ENCODE measurements at places on chromosomes 7 and 10.

- no peak for DNase-seq
Measured at GRCh38 chr7:30458311-30458710, 20.3 kb downstream of the NOD1 start.

DNA sequence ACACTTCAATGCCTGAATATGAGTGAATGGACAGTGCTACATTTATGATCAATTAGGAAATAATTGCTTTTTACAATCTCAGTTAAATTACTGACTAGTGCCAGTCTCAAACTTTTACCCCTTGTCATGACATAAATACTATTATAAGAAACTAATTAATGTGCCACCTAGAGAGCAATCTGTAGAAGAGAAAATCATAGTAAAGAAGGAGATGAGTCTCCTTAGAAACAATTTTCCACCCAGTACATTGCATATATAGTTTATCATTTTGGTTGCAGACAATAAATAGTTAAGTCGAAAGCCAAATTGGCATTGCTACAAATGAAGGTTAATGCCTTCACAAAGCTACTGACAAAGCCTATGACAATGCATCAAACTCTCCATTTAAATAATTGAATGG lies 68.6 kb downstream of the SLC13A1 start:
- no peak for DNase-seq

- DNase-seq = no peak
Measured at GRCh38 chr10:77919713-77920108, 6.8 kb downstream of the DLG5 start.

GRCh38 chr10:63145782-63146181 lies 12.7 kb downstream of the NRBF2 start:
- no peak for DNase-seq

- DNase-seq = no peak
Measured at GRCh38 chr10:30348378-30348776, 701 bp downstream of the MTPAP start.

DNA sequence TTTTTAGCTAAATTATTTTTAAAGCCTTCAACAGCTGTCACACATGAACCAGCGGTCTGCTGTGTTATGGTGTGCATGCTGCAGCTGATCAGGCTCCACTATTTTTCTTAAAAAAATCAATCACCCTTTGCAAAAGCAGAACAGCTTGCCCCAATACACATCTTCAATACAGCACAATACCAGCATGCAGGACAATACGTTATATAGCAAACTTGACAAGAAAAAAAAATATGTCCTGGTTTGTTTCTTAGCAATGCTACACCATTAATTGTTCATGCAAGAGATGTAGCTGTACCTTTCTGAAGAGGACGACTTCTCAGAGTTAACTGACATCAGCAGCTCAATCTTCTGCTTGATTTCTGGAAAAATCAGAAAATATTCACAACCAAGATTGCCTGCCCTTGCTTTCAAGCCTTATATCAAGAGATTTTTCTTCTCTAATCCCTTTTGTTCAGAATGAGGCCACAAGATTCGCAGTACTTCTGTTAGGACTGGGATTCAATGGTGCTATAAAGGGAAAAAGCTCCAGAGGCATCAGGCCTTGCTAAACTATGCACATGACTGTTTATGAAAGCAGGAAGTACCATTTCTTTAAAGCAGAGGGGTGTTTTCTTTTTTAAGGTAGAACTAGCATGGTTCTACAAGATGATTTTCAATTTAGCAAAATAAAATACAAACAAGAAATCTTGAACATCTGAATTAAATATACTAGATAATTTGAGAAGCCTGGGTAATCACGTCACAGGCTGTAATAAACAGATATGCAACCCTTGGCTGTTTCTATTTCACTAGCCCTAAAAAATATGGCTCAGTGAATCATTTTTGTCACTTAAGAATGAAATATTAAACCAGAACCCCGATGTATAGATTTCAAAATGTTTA lies 120.0 kb downstream of the SRPK2 start:
- DNase-seq = peak; percentile 84

GRCh38 chr10:103549349-103549685 lies 55.8 kb downstream of the NEURL1 start:
- DNase-seq = no peak

DNA sequence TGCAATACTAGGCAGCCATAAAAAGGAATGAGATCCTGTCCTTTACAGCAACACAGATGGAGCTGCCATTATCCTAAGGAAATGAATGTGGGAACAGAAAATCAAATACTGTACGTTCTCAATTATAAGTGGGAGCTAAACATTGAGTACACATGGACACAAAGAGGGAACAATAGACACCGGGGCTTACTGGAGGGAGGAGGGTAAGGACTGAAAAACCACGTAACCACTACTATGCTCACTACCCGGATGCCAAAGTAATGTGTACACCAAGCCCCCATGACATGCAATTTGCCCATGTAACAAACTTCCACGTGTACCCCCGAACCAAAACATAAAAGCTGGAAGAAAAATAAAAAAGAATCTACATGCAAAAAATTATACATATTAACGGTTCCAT lies 587.0 kb downstream of the PARD3 start:
- DNase-seq = no peak

GRCh38 chr7:107915541-107915940 lies 24.6 kb downstream of the DLD start:
- no peak for DNase-seq

GRCh38 chr7:93205046-93205445 lies 21.2 kb downstream of the HEPACAM2 start:
- DNase-seq = no peak

DNA sequence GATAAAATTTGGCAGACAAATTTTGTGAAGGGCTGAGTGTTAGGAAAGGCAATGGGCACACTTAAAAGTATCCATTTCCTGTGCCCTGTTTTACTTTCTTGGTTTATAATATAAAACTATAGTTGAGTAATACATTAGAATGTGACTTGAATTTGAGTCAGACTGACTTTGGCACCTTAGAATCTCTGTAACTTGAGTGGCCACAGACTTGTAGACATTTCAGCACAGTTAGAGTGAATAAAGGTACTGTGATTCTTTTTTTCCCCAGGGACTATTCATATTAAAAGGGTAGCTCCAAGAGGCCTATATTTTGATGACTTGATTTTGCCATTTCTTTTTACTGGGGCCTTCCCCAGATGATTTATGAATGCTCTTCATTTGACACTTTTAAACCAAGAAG lies 22.4 kb downstream of the GBF1 start:
- no peak for DNase-seq

DNA sequence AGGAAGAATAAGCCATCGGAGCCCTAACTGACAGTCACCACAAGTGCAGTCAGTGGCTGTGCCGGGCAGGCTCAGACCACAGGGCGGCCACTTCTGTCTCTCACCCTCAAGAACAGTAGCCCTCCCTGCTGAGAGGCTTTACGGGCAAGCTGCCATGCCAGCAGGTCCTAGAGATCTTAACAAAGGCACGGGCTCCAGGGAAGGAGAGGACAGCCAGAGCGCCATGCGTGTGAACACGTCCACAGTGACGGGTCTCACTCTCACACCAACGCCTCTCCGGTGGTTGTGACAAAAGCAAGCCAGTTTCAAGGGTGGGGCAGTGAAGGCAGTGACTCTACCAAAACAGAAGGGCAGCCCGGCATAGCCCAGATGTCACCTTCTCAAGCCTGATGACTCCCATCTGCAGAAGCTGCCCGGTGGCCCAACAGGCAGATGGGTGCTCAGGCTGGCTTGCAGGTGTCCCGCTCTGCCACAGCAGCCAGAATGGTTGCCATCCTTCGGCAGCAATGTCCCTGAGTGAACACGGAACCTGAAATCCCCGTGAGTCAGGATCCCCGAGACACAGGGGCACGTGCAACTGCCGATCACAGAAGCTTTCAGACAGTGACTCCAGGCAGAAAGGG lies 102.0 kb downstream of the FAM53B start:
- DNase-seq = no peak

- DNase-seq = no peak
Measured at GRCh38 chr7:37297546-37297945, 151.1 kb downstream of the ELMO1 start.

GRCh38 chr7:146321301-146321700 lies 204.7 kb downstream of the CNTNAP2 start:
- no peak for DNase-seq

DNA sequence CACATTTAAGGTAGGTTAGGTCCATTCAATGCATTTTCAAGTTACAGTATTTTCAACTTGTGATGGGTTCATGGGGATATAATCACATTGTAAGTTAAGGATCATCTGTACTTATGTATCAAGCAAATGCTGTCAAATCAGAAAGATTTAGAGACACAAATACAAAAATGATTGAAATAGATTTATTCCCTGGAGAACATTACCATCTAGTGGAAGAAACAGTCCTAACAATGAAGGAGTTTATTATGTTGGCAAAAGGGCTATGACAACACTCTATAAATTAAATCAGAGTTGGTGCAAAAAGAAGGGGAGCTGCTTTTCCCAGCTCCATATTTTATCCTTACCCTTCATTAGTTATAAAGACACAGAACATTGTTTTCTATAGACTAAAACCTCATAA lies 69.0 kb downstream of the PRSS58 start:
- DNase-seq = no peak

- no peak for DNase-seq
Measured at GRCh38 chr10:129809841-129810240, 154.2 kb downstream of the EBF3 start.

GRCh38 chr10:75672842-75673241 lies 241.4 kb downstream of the LRMDA start:
- DNase-seq = no peak

DNA sequence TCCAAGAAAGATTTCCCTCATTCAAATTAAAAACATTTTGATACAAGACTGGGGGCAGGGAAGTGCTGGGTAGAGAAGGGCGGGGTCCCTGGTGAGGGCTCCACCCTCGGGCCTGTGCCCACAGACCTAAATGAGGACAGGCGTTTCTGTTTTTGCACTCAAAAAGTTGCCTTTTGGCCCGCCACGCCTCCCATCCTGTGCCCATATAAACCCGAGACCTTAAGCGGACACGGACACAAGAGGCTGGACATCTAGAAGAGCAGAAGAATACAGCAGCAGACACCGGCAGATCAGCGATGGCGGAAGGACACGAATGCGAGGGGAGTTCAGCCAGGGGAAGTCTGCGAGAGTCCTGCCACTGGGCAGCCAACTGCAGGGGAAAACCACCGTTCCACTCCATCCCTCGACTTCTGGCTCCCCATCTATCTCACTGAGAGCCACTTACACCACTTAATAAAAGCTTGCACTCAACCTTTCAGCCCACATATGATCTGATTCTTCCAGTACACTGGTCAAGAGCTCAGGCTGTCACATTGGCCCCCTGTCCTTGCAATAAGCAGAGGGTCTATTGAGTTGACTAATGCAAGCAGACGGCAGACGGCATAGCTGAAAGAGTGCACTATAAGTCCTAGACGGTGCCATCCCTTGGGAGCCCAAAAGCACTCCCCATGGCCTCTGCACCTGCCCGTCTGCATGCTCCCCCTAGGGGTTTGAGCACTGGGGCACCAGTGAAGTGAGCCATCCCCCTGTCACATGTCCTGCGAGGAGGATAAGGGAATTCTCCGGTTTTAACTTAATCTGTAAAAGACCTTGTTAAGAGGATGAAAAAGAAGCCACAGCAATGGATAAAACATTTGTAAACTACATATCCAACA lies 181.8 kb upstream of the PRSS1 start:
- DNase-seq = no peak

GRCh38 chr10:60171436-60172013 lies 218.2 kb downstream of the ANK3 start:
- DNase-seq = no peak

DNA sequence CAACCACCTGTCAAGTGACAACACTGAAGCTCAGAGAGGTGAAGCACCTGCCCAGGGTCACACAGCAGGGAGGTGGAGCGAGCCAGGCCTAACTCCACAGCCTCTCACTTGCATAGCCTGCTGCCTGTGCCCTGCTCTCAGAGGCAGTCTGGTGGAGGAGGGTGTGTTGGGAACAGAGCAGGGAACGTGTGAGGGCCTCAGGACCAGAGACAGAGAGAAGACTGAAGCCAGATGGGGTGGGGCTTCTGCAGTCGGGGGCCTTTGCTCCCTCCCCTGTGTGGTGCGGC lies 114.0 kb downstream of the PTPN20 start:
- no peak for DNase-seq
